ENCODE measurements at places on chromosomes 11 and 22.

DNA sequence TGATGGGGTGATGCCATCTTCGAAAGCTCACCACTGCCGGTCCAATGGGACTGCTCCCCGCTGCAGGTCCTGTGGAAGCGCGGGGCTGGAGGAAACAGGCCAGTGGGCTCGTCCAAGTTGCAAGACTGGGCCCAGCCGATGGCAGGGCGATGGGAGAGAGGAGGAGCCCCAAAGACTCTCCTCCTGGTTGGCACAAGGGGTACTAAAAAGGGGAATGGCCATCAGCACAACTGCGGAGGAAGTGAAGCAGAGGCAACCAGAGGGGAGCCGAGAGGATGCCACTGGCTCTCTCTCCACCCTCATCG is 357.1 kb downstream of the SHANK2 start:
- DNase-seq, result no peak

GRCh38 chr11:72750556-72751115 is 1.6 kb downstream of the ARAP1 start:
- no peak for DNase-seq

- DNase-seq, result no peak
These were observed 296.2 kb downstream of the NTM start for GRCh38 chr11:131666617-131667016.

GRCh38 chr11:112361396-112361795 is 100.7 kb upstream of the PLET1 start:
- DNase-seq, result no peak

Measured in NCI-H1048 (cell line).